ENCODE measurements at places on chromosomes 5 and 9. TPM values are rescaled to one million over a fixed set of nuclear protein-coding genes. Genes with fewer than 3 reads are reported as not detected.

SLC4A9 gene
- 0.35 TPM for total RNA-seq

DNA sequence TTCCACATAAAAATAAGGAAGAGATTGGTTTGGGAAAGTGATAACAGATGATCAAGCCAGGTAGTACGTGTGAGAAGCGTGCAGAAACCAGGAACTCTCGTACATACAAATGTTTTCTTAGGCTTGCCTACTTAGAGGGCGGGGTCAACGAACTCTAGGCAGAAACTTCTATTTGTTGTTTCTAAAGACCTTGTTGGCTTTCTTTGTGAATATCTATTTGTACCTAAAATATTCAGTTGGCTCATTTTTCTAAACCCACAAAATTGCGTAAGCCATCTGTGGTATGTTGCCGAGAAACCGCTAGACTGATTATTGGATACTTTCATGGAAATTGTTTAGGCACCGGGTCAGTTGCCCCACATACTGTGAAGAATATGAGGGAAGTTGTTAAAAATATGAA is 458.5 kb downstream of the MAT2B start:
- H3K4me3 ChIP-seq, result no peak overlapping the region
- no peak overlapping the region for H3K27ac ChIP-seq
- no peak for DNase-seq
- H3K27me3 ChIP-seq, result no peaks in the 10 kb centered on the region
- no peaks in the 10 kb centered on the region for H3K36me3 ChIP-seq

DNA sequence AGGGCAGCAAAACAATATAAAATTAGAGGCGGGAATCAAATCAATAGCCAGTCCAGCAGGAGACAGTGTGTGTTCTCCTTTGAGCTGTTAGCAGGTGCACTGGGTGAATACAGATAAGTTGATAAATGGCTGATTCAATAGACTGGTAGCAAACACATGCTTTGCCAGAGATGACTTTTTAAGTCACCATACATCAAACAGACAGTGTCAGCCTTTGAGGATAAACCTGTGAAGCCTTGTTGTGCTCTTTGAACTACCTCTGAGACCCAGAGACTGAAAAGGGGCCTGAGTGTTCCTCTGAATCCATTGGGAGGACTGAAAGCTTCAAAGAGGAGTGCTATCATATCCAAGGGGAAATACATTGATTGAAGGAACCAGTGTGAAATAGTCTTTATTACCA is 301.9 kb downstream of the RASEF start:
- no peak overlapping the region for H3K4me3 ChIP-seq
- no peaks in the 10 kb centered on the region for H3K4me1 ChIP-seq
- no peaks in the 10 kb centered on the region for H3K27me3 ChIP-seq
- DNase-seq, result no peak
- H3K27ac ChIP-seq, result no peak overlapping the region

DNA sequence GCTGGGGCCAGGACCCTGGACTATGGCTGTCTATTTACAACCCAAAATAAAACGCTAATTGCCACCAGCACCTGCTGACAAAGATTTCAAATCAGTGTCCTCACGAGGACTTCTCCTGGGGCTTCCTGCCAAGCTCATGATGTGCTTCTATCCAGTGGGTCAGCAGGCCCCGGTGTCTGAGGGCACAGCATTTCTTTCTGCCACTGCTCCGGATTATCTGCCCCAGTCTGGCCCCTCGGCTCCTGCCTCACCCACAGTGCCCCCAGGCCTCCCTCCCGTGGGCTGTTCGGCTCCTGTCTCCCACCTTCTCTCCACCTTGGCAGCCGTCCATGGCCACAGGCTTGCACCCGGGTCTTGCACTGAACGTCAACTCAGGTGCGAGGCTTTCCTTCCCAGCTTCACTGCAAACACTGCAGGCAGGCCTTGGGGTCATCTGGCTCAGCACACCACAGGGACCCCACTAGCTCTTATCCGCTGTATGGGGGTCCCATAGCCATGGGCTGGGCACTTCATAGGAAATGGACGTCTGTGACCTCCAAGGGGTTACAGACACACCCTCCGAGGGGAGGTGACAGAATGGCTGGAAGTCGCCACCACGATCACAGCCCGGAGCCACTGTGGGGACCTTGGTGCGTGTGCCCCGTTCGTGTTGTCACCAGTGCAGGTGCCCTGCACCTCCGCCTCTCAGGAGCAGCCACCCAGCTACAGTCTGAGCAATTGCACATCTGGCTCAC is 43.8 kb upstream of the FCN1 start:
- H3K4me3 ChIP-seq, result no peak overlapping the region
- no peaks in the 10 kb centered on the region for H3K36me3 ChIP-seq
- no peaks in the 10 kb centered on the region for H3K4me1 ChIP-seq
- DNase-seq, result no peak
- no peaks in the 10 kb centered on the region for H3K27me3 ChIP-seq
- no peak overlapping the region for H3K27ac ChIP-seq

- peak overlapping the region; percentile 88 for H3K4me3 ChIP-seq
- peak overlapping the region; percentile 93 for H3K27ac ChIP-seq
- peak; percentile 86 for DNase-seq
- peaks cover 22% of the 10 kb centered on the region for H3K36me3 ChIP-seq
- H3K4me1 ChIP-seq, result peaks cover 56% of the 10 kb centered on the region
These were observed 958 bp upstream of the NFIL3 start for GRCh38 chr9:91424403-91425176.

IFNA21 gene
- total RNA-seq, result not detected

DNA sequence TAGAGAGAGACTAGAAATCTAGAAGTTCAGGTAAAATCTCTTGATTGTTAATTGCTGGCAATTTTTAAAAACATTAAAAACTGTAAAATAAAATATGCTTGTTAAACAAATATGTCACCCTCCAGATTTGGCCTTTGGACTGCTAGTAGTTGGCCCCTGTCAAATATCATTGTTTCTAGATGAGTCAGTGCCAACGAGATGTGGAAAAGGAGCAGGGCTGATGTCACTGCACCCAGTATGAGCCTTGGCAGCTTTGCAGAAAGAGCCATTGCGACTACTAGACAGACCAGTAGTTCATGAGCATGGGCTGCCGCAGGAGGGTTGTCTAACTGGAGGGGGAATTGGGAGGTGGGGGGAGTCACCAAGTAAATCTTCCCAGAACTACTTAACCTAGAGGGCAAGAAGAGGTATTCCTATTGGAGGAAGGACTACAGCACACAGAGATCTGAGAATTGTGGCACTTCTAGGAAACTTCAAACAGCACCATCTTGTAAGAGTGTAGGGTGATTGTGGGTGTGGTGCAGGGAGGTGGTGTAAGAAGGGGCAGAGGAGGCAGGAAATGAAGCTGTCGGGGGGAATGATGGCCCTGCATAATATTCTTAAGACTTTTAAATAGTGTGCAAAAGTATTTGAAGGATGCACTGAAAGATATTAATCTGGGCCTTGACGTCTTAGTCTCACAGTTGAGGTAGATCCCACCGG is 7.1 kb upstream of the DOCK2 start:
- peak; percentile 60 for DNase-seq
- H3K4me3 ChIP-seq, result no peak overlapping the region
- peaks cover 8% of the 10 kb centered on the region for H3K36me3 ChIP-seq
- H3K4me1 ChIP-seq, result peaks cover 12% of the 10 kb centered on the region
- peaks cover 16% of the 10 kb centered on the region for H3K27me3 ChIP-seq

PCDHB16 gene
- total RNA-seq, result not detected

DNA sequence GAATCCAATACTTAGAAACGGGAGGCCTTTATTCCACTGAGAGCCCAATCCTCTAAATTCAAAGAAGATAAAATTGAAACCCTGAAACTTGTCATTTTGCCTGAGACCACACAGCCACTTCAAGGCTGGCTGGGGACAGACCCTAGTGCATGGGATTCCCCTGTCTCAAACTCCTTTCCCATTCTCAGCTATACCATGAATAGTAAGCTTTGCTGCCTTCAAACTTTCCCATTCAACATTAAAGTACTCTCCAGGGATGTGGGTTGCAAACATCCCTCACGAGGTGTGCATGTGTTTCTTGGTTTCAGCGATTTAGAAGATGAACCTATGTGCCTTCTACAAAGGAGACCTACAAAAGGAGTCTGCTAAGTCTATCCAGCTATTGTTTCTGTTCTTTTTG is 64.6 kb downstream of the GABRB2 start:
- H3K4me1 ChIP-seq, result no peaks in the 10 kb centered on the region
- H3K4me3 ChIP-seq, result no peak overlapping the region
- H3K27me3 ChIP-seq, result no peaks in the 10 kb centered on the region
- DNase-seq, result no peak
- H3K27ac ChIP-seq, result no peak overlapping the region
- no peaks in the 10 kb centered on the region for H3K36me3 ChIP-seq

GRCh38 chr9:107323836-107324585 is 40.9 kb downstream of the RAD23B start:
- peaks cover 1% of the 10 kb centered on the region for H3K4me1 ChIP-seq
- no peak overlapping the region for H3K27ac ChIP-seq
- H3K4me3 ChIP-seq, result no peak overlapping the region
- peaks cover 76% of the 10 kb centered on the region for H3K36me3 ChIP-seq
- no peak for DNase-seq

BAAT gene
- total RNA-seq, result not detected

DNA sequence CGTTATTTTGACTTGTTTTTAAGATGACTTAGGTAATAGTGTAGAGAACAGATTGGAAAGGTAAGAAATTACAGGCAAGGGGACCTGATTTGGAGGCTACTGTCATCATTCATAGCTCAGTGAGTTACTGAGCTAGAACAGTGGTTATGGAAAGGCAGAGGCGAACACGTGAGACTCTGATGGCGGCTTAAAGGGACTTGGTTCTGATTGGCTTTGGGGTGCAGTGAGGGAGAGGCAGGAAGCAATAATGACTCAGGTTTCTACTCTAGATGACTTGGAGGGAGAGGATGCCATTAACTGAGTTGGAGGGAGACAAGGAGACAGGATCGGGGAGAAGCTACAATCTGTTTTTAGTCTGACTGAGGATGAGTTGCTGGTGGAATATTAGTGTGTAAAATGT is 3.0 kb downstream of the F2RL2 start:
- no peak overlapping the region for H3K4me3 ChIP-seq
- no peak overlapping the region for H3K27ac ChIP-seq
- H3K27me3 ChIP-seq, result no peaks in the 10 kb centered on the region
- DNase-seq, result no peak

DNA sequence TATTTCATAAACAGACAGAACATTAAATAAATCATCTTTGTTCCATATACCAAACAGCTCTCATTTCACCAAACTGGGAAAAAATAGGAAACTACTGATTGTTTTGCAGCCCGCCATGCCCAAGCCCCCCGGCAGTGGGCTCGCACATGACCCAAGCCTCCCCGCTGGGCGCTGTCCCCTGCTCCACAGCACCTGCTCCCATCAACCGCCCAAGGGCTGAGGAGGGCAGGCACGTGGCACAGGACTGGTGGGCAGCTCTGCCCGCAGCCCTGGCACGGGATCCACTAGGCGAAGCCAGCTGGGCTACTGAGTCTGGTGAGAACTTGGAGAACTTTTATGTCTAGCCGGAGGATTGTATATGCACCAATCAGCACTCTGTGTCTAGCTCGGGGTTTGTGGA is 554.8 kb upstream of the CCNG1 start:
- H3K4me1 ChIP-seq, result no peaks in the 10 kb centered on the region
- no peak overlapping the region for H3K27ac ChIP-seq
- no peaks in the 10 kb centered on the region for H3K27me3 ChIP-seq
- DNase-seq, result no peak
- H3K4me3 ChIP-seq, result no peak overlapping the region

- no peak overlapping the region for H3K4me3 ChIP-seq
- no peak overlapping the region for H3K27ac ChIP-seq
- H3K36me3 ChIP-seq, result no peaks in the 10 kb centered on the region
- H3K4me1 ChIP-seq, result no peaks in the 10 kb centered on the region
- DNase-seq, result no peak
- H3K27me3 ChIP-seq, result peaks cover 13% of the 10 kb centered on the region
These were observed 85.0 kb downstream of the MEGF10 start for GRCh38 chr5:127375544-127376091.

C9orf57 gene
- total RNA-seq, result not detected

Data from activated CD8-positive, alpha-beta memory T cell treated with anti-CD3 and anti-CD28 coated beads, Interleukin-2, amount 10 ng/mL, durations not matched to agents 7 days and 5 days (primary cell).